DMS53 (cell line): ENCODE measurements at places on chromosomes 7 and 10.

DNA sequence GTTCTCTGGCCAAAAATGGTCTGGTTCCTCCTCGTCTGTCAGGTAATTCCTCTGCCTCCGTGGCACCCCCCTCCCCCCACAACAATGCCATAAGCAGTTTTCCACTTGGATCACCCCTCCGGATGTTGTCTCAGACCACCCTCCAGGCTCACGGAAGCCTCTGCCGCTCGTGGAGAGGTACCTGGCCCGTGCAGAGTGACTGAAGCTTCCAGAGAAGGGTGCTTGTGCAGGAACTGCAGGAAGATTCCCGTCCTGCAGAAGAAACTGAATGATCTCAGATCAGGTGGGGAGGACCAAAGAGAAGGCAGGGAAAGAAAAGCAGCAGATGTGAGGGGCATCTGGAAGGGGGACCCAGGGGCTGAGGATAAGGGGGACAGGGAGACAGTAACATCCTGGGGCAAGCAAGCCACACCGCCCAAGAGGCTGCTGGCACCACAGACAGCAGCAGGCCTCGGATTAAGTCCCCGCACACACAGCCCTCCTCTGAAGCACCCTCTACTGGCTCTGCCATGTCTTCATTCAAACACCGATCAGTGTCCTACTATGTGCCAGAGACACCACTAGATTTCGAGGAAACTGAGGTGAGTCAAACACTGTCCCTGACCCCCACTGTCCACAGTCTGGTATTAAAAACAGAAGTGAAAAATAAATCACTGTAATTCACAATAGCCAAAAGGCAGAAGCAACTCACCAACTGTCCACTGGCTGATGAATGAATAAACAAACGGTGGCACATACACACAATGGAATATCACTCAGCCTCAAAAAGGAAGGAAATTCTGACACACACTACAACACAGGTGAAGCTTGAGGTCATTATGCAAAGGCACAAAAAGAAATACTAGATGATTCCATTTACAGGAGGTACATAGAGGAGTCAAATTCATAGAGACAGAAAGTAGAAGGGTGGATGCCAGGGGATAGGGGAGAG, 26.4 kb downstream of the KIAA1549 start:
- DNase-seq, result no peak

- no peak for DNase-seq
These were observed 64.7 kb downstream of the NRF1 start for GRCh38 chr7:129676017-129676897.

DNA sequence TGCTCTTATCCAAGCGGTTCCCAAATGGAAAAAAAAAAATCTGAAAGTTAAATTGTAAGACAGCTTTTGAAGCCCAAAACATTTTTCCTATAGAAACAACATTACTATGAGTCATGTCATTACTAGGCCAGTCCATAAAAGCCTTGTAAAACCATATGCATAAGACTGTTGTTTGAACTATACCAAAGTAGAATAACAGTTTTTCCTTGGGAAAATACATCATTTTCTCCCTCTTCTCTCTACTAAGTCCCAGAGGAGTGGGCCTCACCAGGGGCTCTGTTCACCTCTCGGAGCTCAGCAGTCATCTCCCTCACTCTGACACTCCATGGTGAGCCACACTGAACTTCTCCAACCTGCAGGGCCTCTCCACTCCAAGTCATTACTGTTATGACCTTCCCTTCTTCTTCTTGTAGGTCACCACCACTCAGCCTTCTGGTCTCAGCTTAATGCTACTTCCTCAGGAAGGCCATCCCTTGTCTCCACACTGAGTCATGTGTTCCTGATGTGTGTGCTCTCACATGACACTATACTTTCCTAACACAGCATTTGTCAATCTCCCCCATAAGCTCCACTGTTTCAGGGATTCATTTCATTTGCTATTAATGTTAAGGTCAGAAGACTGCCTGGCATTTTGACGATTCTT, 32.5 kb downstream of the ZNF438 start:
- no peak for DNase-seq

DNA sequence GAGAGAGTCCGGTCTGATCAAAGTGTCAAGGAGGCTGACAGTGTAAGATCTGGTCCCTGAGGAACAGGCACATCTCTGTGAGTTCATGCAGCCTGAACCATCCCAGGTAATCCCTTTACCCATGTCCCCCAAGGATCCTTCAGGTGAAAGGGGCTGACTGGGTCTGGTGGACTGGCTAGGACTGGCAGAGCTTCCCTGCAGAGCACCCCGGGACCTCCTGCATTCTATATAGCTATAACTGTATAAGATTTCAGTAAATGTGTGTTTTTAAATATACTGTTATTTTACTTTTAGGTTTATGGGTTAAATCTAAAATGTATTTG, 246.8 kb downstream of the ELMO1 start:
- no peak for DNase-seq

DNA sequence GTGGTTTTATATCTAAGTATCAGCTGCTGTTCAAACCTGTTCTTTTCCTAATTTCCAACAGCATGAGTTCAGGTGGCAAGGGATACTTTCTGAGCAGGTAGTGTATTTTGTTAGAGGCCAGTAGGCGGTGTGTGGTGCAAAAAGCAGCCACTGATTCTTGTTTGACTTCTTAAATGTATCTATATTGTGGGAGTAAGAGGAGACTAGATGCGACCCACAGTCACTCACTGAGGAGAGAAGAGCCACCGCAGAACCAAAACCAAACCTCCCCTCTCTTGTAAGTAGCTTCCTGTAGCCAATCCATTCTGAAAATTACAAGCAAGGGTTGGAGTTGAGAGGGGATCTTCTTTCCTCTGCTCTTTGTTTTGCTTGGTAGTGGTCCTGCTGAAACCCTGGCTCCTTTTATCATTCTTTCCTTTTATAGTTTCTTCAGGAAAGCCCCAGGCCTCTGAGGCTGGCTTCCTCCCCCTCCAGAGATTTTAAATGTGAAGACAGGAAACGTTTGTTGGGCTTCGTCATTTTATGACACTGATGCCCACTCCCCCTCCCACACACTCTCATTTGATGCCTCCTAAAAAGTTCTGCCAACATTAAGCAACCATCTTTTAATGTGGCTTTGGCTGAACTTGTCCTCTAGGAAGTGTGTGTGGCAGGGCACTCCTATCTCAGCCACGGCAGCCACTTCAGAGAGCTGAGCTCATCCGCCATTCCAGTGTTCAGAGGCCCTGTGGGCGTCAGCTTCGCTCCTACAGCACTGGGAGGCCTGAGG, 566.0 kb downstream of the SUGCT start:
- peak; percentile 17 for DNase-seq

DNA sequence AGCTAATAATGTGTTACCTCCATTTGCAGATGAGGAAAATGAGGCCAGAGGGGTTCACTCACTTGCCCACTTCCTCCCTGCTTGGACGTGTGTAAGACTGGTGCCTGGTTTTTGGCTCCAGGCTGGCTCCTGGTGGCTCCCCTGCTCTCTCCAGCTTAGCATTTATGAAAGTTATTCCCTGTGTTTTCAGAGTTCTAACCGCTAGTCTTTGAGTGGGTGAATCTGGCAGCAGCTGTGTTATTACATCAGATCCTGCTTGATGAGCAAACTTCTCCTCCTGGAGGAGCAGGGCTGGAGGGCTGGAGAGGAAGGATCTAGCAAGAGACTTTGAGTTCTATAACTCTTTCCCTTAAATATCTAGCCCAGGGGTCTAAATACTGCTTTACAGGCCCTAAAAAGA, 80.9 kb upstream of the AGBL3 start:
- peak; percentile 60 for DNase-seq

DNA sequence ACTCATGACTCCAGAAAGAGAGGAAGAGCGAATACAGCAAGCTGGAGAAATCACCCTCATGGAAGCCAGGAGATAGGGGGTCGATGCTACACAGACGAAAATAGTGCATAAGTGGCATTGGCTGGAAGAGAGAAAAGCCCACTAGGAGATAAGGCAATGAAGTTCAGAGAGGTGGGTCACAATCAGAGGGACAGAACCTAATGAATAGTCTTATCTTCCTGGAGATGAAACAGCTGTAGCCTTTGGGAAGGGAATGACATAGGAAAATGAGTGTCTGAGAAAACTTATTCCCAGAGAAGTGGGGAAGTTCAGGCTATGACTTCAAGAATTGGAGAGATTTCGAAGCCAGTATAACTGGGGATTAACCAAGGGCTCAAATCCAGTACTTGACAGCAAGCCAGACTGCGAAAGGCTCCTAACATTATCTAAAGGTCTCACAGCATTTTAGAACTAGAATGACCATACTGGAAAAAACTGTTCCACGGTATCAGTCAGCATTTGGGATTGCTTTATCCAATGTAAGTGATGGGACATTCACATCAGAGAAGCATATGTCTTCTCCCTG, 211.1 kb downstream of the ZNF365 start:
- no peak for DNase-seq

GRCh38 chr7:100694098-100694745, at the start of gene GIGYF1:
Gene GIGYF1 (minus strand): TSS chr7:100694250. CDS start chr7:100688238, 6,012 bp downstream.
- DNase-seq, result peak; percentile 91

DNA sequence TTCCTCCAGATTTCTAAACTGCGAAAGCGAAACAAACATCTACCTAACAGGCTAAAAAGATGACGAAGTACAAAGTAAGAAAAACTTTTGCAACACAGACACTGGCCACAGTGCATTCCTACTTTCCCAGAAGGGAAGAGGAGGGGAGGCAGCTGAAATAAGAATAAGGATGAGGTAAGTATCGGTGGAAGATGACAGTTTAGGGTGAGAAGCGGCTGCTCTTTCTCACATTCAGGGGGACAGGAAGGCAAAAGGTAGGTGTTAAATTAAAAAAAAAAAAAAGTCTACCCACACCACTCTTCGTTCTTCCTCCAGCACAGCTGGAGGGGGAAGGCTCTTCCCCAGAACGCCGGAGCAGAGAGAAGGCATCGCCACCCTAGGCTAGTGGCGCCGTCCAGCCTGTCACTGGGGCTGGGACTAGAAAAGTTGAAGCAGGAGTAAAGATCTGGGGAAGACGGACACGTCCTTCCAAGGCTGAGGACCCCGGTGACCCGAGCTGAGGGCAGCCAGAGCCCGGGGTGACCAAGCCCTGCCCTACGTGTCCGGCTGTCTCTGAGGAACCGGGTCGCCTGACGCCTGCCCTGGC, 846 bp downstream of the DNAJC1 start:
- DNase-seq, result peak; percentile 55

- DNase-seq, result peak; percentile 23
These were observed 253.7 kb upstream of the PITRM1 start for GRCh38 chr10:3426190-3426845.

GRCh38 chr7:121504482-121504881, 108.4 kb upstream of the FAM3C start:
- DNase-seq, result peak; percentile 52

DNA sequence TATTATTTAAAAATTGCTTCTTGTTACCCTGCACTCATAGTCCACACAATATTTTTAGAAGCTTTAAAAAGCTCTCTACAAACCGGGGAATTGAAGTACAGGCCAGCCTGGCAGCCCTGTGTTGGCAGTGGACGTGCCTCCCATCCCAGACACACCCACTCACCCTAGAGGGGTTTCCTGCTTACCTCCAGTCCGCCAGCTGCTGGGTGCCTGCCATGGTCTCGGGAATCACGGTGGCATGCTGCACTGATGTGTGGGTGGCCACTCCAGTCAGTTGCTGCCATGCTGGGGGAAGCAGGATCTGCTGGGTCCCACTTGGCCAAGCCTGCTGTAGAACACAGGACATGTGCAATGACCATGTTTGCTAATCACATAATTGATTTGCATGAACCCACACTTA, 80.4 kb downstream of the CLEC2L start:
- no peak for DNase-seq

DNA sequence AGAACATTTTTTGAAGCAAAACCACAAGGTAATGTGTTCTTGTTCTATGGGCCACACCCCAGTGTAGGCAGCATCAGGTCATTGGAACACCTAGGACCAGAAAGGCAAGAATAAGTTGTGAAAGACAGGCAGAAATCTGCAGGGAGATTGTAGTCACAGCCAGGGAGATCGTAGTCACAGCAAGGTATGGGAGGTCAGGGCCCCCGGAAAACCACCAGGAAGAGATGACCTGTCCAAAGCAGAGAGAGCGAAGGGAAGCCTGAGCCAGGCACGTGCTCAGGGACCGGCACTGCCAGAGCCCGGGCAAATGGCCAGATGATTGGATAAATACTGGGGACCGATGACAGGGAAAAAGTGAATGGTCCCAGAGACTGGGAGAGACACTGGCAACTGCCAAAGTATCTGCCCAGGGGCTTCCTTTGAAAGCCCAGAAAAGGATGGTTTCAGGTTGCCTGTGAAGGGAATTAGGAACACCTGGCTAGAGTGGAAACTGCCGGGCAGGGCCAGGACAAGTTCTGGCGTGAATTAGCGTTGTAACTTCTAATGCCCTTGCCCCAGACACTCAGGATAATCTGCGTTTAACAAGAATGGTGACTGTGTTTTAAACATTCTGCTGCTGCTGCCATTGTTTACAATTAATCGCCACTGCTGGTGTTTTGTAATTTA, 3.9 kb upstream of the NOBOX start:
- no peak for DNase-seq

- DNase-seq, result no peak
These were observed 311.9 kb upstream of the GNAI1 start for GRCh38 chr7:79822620-79823240.

DNA sequence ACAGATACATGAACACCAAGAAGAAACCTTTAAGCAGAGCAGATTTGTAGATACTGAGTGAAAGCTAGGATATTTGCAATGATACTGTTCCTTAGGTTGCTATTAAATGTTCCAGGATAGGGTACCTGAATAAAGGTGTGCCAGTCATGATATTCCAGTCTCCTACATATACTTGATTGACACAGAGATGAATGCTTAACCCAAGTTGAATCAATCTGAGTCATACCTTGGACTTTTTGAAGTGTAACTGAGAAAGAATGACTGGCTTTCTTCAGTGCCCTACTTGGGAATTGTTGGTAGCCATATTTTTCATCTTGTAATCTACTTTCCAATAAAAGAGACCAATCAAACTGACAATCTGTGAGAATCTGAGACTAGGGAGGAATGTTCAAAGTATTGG, 805.7 kb upstream of the GHITM start:
- DNase-seq, result peak; percentile 26

- peak; percentile 51 for DNase-seq
These were observed 47.1 kb downstream of the MAGI2 start for GRCh38 chr7:79406371-79406770.

GRCh38 chr7:28510026-28510369, 97.7 kb downstream of the CREB5 start:
- no peak for DNase-seq

DNA sequence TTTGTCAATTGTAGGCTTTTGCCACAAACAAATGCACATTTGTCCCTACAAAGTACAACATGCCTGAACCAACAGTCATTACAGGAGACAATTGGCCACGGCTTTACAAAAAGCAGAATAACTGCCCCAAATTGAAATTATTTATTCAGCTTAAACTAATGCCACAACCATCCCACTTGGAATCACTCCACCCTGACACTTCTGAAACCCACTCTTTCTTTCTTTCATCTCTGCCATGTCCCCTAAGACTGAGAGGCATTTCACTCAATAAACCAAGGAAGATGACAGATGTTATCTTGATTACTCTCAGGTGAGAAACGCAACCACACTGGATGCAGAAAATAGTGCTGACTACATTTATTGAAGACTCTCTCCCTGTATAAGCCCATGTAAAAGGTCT, 2.6 kb upstream of the NPM3 start:
- no peak for DNase-seq

DNA sequence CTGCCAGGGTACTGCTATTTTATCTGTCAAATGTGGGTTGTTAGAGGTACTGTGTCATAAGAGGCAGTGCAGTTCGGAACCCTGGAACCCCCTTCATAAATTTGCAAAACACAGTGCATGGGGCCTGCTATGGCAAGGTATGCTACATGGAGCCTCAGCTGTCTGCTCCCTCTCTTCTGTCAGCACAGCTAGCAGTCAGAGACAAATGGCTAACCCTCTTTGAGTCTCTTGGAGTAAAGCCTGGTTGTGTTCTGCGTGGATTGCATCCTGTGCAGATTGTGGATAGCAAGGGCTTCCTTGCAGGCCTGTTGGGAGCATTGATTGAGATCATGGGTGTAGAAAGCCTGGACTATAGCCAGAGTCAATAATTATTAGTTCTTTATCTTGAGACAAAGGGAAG, 397.8 kb downstream of the AUTS2 start:
- DNase-seq, result no peak
